ENCODE measurements at places on chromosomes 16 and 17. TPM values are rescaled to one million over a fixed set of nuclear protein-coding genes. Genes with fewer than 3 reads are reported as not detected.

GRCh38 chr17:78316867-78317789, 42.7 kb downstream of the SOCS3 start:
- peak; percentile 89 for DNase-seq
- H3K4me3 ChIP-seq = no peak overlapping the region
- no peaks in the 10 kb centered on the region for H3K36me3 ChIP-seq
- H3K27ac ChIP-seq = peak overlapping the region; percentile 88

DNA sequence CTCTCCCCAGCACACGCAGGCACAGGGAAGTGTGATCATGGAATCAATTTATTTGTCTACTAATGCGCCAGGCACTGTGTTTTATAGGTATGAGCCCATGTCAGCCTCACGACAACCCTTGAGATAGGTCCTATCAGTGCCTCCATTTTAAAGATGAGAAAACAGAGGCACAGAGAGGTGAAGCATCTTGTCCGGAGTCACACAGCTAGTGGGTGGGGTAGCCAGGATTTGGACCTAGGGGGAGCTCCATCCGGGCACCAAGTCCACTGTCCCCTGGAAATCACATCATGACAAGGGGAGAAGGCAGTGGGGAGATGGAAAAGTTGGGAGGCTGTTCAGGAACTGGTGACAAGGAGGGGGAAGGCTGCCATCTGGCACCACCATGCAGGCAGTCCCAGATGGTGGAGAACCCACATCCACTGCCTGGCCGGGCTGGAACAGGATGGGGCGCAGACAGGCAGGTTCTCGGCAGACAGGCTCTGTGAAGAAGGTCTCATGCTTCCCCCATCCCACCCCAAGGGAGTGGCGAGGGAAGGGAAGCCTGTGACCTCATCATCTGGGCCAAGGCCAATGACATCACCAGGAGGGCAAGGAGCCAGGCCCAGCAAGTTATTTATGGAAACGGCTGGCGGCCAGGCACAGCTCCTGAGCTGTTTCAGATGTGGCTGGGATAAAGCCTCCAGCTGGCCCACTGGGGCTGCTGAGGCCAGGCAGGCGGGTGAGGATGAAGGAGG, 126.0 kb upstream of the SDK2 start:
- no peaks in the 10 kb centered on the region for H3K36me3 ChIP-seq
- no peak overlapping the region for H3K4me3 ChIP-seq
- DNase-seq = no peak
- H3K27me3 ChIP-seq = no peaks in the 10 kb centered on the region

GRCh38 chr17:48223945-48224344, 116.4 kb downstream of the SNX11 start:
- no peak overlapping the region for H3K27ac ChIP-seq
- no peaks in the 10 kb centered on the region for H3K27me3 ChIP-seq
- no peak overlapping the region for H3K4me3 ChIP-seq
- no peaks in the 10 kb centered on the region for H3K4me1 ChIP-seq
- no peak for DNase-seq

DNA sequence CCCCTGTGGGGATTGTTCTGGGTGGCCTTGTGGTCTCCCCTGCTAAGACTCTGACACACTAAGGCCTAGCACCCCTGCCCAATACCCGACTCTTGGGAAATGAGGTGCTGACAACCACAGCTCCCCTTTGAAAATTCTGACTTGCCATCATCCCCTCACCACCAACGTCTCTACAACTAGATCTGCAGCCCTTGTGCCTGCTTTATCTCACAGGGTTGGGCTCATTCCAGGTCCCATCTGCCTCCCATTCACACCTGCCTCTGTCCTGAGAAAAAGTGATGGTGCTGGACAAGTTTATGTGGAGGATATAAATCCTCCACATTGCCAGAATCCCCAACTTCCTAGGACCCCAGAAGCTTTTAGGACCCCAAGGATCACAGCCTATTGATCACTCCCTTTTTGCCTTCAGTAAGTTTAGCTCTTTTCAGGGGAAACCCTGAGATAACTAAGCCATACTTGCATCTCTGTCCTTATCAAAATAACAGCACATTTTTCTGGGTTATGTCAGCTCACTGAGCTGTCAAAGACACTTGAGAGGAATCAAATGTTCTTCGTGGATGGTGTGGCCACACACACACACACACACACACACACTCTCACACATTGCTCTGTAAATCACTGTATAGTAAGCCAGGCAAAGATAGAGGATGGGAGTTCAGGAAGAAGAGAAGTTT, 136.8 kb upstream of the CES5A start:
- no peaks in the 10 kb centered on the region for H3K27me3 ChIP-seq
- H3K4me1 ChIP-seq = no peaks in the 10 kb centered on the region
- H3K36me3 ChIP-seq = no peaks in the 10 kb centered on the region
- no peak overlapping the region for H3K4me3 ChIP-seq

DNA sequence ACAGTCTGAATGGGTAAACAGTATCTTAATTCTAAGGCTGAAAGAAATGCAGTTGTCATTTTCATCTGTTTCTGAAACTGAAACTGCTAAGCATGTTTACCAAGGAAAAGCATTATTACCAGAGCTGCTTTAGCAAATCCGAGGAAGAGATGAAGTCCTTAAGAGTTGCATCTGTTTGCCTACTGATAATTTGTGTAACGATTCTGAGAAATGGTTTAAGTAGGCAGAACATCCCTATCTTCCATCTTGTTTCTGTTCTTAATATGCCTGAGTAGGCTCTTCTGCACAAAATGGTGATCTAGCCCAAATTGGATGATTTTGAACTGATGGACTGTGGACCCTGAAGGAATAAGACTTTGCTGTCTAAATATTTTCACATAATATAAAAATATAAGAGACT, 34.9 kb downstream of the NUP93 start:
- no peak overlapping the region for H3K27ac ChIP-seq
- H3K4me3 ChIP-seq = no peak overlapping the region
- peaks cover 19% of the 10 kb centered on the region for H3K4me1 ChIP-seq
- no peak for DNase-seq

DNA sequence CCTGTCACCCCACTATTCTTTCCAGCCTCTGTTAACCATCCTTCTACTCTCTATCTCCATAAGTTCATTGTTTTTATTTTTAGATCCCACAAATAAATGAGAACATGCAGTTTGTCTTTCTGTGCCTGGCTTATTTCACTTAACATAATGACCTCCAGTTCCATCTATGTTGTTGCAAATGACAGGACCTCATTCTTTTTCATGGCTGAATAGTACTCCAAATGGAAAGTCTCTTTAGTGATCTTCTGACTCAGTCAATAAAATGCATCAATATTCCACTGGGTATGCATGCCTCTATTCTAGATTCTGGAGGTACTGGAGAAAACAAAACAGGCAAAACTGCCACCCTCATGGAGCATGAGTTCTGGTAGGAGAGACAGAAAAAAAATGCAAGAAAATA, 459.0 kb downstream of the XYLT1 start:
- no peaks in the 10 kb centered on the region for H3K27me3 ChIP-seq
- DNase-seq = no peak
- H3K36me3 ChIP-seq = no peaks in the 10 kb centered on the region
- H3K4me1 ChIP-seq = no peaks in the 10 kb centered on the region

DNA sequence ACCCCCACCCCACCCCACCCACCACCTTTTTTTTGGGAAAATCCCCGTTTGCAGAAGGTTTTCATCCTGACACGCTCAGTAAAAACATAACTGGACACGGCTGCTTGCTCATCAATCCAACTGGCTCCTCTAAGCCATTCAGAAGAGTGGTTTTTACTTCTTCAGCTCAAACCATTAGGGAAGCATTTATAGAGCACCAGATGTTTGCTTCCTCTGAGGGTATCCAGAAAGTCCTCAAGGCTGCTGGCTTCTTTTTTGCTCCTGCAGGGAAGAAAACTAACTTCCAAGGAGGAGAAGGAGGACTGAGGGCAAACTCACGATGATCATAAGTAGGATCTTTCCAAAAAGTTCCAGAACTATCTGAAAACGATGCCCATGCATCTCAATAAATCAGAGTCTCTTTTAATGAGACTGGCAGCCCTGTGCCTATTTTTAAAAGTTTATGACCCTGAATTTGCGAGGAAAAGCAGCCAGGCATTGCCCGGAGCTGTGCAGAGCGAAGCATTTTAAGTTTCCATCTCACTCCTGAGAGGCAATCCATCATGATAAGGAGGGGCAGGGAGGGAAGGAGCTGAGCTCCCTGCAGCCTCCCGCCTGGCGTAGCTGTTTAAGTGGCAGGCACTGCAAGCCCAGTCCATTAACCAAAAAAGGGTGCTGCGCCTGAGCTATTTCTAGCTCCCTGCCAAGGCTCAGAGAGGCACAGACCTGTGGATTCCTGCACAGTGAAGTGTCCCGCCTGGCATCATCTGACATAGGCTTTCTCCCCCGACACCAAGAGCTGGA, 146.3 kb upstream of the FOXF1 start:
- no peaks in the 10 kb centered on the region for H3K27me3 ChIP-seq
- H3K36me3 ChIP-seq = no peaks in the 10 kb centered on the region
- no peak overlapping the region for H3K27ac ChIP-seq
- no peak overlapping the region for H3K4me3 ChIP-seq
- DNase-seq = no peak
- no peaks in the 10 kb centered on the region for H3K4me1 ChIP-seq

DNA sequence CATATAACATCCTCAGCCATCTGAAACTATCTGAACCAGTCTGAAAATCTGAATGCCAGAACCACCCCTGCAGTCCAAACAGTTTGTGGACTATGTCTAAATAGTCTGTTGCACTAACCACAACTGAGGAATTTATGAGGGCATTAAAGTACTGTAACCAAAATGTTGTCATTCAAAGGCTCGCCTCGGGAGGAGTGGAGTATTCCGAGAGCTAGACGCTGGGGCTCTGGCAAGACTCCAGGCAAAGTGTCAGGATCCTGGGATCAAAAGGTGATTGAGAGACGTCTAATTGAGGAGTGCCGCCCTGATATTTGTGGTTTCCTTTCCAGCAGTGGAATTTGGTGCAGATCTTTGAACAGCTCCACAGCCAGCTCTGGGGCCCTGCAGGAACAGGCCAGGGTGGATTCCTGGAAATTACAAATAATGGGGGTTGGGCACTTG, 142.9 kb upstream of the MYOCD start:
- DNase-seq = no peak
- H3K27me3 ChIP-seq = no peaks in the 10 kb centered on the region
- H3K36me3 ChIP-seq = no peaks in the 10 kb centered on the region
- H3K4me1 ChIP-seq = no peaks in the 10 kb centered on the region

- no peaks in the 10 kb centered on the region for H3K27me3 ChIP-seq
- no peak for DNase-seq
- peaks cover 62% of the 10 kb centered on the region for H3K4me1 ChIP-seq
- no peaks in the 10 kb centered on the region for H3K36me3 ChIP-seq
Observed at GRCh38 chr17:42675965-42676423, 800 bp downstream of the PLEKHH3 start.

- DNase-seq = no peak
- no peaks in the 10 kb centered on the region for H3K4me1 ChIP-seq
Observed at GRCh38 chr16:53737552-53737951, 33.6 kb downstream of the FTO start.

Gene CA5A
- total RNA-seq = not detected

Gene DYNC1LI2
- 190 TPM for total RNA-seq

Gene DNAH2
- total RNA-seq = 6.8 TPM

Gene TAT
- 0.15 TPM for total RNA-seq

Gene SDR42E2
- total RNA-seq = 0.22 TPM

Gene HES7
- total RNA-seq = not detected

Measured in upper lobe of left lung (tissue), 6 donors.